AG04449 (cell line): ENCODE measurements at places on chromosomes 6 and 20.

GRCh38 chr20:48656137-48656536, 171.7 kb downstream of the PREX1 start:
- no peak for DNase-seq

- DNase-seq: no peak
These were observed 4.1 kb downstream of the HLA-B start for GRCh38 chr6:31352683-31353383.

DNA sequence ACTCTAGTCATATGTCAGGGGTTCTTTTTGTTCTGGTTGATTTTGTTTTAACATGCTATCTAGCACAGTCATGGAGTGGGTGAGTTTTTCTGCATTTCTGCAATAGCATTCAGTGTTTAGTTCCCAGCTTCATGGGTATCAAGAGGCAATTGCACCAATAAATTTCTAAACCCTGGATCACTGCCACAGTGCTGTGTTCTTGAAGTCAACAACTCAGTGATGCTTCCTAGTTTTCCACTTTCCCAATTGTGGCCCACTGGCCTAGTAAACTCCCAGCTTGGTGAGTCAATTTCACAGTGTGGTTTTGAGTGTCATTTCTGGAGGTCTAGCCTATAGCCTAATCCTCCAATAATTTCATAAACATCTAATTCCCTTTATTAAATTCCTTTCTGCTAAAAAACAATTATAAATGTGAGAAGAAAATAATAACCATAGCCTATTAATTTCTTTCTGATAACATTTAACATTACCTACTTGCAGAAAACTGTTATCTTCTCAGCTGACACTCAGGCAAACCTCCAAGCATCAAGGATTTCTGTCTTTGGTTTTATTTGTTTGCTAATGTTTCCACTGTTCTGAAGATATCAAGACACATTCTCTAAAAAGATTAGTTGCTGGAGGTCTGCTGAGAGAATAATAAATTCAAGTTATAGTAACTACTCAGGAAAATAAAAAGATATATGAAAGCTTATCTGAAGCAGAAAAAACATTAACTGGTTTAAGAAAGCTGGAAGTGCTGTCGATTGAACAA, 89.9 kb downstream of the PDE7B start:
- no peak for DNase-seq

DNA sequence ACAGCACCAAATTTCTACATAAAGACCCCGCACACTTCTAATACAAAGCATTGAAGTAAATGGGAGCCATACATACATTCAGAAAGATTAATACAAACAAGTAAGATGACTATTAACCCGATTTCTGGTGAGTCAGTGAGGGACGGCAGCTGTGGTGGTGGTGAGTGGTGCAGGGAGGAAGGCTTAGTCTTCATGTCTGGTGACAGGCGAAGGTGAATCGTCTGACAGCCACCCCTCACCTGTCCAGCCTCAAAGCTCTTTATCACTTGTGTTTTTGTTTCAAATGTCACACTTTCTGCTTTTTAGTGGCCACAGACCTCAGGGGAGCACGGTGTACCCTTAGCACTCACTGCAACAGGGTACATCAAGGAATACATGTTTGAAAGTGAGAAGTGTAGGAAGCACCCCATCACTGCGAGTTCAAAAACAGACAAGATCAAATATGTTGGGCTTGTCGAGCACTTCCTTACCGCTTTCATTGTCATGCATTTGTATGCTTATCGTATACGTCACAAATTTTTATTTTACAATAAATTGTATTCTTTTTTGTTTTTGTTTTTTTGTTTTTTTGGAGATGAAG, 63.5 kb downstream of the IRF4 start:
- no peak for DNase-seq

- peak; percentile 71 for DNase-seq
These were observed at the start of gene RAET1G for GRCh38 chr6:149922642-149923326. Gene RAET1G, minus strand, starts transcription at chr6:149923121. Its CDS starts 111 bp downstream, at chr6:149923010.

GRCh38 chr6:167402195-167402686, 77.4 kb downstream of the TTLL2 start:
- no peak for DNase-seq

DNA sequence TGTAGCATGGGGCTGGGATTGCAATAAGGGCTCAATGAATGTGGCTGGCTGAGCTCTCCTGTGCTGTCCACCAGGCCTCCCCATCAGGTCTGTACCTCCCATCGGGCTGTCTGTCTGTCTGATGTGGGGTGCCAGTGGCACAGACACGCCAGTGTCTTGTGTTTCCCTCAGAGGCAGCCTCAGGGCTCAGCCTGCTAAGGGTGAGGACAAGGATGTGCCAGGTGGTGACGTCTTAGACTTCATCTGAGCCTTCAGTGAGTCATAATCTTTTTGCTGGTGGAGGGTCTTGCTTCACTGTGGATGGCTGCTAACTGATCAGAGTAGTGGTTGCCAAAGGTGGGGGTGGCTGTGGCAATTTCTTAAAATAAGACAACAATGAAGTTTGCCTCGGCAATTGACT, 194.7 kb downstream of the NRN1 start:
- DNase-seq: no peak

DNA sequence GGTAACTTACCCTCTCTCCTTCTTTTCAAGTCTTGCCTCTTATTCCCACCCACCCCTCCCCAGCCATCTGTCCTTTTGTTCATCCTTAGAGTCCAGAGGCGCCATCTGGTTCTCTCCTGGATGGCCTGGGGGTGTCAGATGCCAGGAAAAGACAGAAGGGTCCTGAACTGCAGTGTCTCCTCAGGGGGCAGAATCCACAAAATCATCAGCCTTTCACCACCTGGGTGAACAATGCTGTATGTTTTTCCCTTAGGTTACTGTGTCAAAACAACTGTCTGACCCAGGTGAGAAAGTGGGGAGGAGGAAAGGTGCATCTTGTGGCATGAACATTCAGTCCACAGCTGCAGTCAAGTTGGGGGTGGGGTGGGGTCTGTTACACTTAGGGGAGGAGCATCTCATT, 47.9 kb upstream of the FYN start:
- no peak for DNase-seq

DNA sequence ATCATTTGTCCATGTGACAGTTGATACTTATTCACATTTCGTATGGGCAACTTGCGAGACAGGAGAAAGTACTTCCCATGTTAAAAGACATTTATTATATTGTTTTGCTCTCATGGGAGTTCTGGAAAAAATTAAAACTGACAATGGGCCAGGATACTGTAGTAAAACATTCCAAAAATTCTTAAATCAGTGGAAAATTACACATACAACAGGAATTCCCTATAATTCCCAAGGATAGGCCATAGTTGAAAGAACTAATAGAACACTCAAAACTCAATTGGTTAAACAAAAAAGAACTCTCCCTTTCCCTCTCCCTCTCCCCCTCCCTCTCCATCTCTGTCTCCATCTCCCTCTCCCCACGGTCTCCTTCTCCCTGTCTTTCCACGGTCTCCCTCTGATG, 19.4 kb upstream of the EIF2S2 start:
- no peak for DNase-seq

DNA sequence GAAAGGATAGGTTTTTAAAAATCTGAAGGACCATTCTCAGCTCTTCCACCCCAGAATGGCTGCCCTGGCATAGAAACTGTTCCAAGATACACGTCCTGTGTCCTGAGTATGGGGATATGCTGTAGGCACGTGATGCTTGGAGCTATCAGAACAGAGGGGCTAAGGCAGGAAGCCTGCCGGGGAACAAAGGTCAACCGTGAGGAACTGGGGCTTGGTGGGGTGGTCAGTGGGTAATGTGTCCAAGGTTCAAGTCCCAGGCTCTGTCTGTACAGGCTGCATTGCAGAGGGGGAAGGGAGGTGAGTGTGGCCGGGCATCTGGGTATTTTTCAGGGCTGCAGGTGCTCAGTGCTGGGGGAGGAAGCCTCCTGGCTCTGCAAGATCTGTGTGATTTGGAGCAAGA, 479.6 kb upstream of the CHD6 start:
- DNase-seq: no peak

GRCh38 chr6:94065707-94066337, 646.5 kb upstream of the EPHA7 start:
- DNase-seq: no peak

GRCh38 chr20:37596890-37597536, 69.3 kb upstream of the BLCAP start:
- no peak for DNase-seq

- DNase-seq: no peak
These were observed 3.1 kb downstream of the CTSZ start for GRCh38 chr20:59003836-59004492.

GRCh38 chr6:40957616-40958492, 81.2 kb downstream of the UNC5CL start:
- no peak for DNase-seq

- no peak for DNase-seq
These were observed 102.4 kb downstream of the ARID1B start for GRCh38 chr6:156879591-156879990.

DNA sequence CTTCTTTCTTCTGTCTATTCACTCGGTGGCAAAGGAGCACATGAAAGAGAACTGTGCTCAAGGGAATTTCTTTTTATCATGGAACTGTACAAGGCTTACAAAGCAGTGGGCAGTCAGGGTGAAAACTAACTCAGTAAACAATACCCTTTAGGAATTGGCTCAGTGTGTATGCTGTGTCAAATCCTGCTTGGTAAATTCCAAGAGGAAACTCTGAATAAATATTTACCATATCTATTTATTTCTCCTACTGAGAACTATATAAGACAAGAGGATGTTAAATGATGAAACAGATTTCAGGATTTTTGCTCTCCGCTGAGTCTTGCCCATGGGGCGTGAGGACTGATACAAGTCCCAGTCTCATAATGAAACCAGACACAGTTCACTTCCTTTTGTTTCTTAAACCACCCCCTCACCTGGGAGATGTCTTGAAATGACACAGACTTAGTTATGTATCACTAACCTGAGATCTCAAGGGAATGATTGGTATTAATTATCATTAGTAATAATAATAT, 188.8 kb downstream of the BACH2 start:
- DNase-seq: no peak

DNA sequence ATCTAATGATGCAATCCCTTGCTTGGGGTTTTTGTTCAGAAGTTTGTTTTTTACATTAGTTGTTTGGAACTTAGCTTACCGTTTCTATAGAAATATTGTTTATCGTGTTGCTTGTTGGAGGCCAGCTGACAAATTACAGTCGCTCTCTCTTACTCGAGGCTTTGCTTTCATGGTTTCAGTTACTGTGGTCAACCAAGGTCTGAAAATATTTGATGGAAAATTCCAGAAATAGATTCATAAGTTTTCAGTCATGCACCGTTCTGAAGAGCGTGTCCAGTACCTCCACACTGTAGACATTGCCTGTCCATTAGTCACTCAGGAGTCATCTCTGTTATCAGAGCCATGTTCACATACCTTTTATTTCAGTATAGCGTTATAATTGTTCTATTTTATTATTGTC, 47.9 kb downstream of the DEK start:
- DNase-seq: peak; percentile 52

- no peak for DNase-seq
These were observed 101.3 kb downstream of the MTHFD1L start for GRCh38 chr6:150966786-150967185.

GRCh38 chr6:42988486-42989020, 4.2 kb downstream of the PPP2R5D start:
- DNase-seq: no peak

DNA sequence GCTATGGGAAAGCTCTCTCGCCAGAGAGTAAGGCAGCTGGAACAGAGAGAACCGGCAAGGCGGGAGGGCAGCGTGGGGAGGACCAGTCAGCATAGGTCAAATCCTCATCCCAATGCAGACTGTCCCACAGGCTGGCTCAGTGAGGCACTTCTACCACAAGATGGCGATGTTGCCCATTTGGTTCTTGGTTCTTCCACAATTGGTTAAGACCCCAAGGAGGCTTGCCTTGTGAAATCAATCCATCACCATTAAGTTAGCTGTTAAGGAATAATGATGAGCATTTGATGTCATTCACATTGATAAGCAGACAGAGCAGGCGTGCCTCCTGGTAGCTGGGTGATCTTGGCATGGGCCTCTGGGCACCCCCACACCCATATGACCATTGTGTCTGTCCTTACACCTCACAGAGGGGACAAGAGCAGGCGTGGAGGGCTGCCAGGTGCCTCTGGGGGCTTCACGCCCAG, 2.4 kb downstream of the CSTL1 start:
- DNase-seq: no peak

DNA sequence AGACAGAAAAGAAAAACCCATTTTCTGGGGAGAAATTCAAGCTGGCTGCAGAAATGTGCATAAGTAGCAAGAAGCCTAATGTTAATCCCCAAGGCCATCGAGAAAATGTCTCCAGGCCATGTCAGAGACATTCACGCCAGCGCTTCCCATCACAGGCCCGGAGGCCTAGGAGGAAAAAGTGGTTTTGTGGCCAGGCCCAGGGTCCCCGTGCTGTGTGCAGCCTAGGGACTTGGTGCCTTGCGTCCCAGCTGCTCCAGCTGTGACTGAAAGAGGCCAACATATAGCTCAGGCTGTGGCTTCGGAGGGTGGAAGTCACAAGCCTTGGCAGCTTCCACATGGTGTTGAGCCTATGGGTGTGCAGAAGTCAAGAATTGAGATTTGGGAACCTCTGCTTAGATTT, 10.9 kb downstream of the IFNGR1 start:
- DNase-seq: no peak

DNA sequence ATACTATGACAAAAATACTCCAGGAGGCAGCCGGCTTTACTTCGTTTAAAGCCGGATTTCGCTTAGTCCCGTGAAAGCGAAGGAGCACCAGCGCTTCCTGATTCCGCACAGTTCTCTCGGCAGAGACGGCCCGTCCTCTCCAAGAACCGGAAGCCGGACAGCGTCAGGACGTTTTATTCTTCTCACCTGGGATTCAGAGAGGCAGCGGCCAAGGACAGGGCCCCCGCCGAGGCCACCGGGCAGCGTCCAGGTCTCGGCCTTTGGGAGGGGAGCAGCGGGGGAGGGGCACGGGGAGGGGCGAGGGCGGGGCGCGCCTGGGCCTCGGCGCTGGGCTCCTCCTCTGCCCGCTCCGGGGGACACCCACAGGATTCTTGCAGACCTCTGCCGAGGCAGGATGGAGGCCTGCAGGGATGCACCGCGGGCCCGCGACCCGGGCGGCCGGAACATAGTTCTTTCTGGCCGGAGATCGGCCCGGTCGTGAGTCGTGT, 2.8 kb upstream of the DIDO1 start:
- no peak for DNase-seq

- DNase-seq: no peak
These were observed 302.9 kb downstream of the CDKAL1 start for GRCh38 chr6:20837189-20837588.

- no peak for DNase-seq
These were observed 70.2 kb downstream of the BMP2 start for GRCh38 chr20:6837730-6838129.

- no peak for DNase-seq
These were observed 367.6 kb downstream of the TENT5A start for GRCh38 chr6:81384921-81385320.

DNA sequence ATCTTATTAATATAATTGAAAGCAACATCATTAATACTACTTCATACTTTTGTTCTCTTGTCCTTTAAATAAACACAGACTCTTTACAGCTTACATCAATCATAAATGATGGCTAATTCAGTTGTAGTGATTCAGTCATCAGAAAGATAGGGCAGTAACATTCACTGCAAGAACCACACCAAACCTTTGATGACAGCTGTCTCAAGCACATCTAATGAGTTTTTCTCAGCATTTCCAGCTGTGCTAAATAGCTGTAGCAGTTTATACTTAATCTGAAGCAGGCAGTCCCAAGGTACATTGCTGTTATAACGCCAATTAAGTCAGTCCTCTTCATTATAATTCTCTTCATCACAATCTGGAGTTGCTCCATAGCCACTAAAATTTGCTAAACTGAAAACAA, 45.7 kb downstream of the PREP start:
- no peak for DNase-seq

GRCh38 chr6:32566957-32567356, 22.7 kb downstream of the HLA-DRB1 start:
- DNase-seq: no peak

GRCh38 chr20:51542033-51542570, 417 bp downstream of the NFATC2 start:
- DNase-seq: no peak
